ENCODE measurements at places on chromosomes 3 and 15.
A peak's percentile ranks its signal among the peaks of the same experiment; 100 is the strongest.

- DNase-seq, result peak; percentile 14
Observed at GRCh38 chr3:14925729-14926591, 21.4 kb upstream of the NR2C2 start.

DNA sequence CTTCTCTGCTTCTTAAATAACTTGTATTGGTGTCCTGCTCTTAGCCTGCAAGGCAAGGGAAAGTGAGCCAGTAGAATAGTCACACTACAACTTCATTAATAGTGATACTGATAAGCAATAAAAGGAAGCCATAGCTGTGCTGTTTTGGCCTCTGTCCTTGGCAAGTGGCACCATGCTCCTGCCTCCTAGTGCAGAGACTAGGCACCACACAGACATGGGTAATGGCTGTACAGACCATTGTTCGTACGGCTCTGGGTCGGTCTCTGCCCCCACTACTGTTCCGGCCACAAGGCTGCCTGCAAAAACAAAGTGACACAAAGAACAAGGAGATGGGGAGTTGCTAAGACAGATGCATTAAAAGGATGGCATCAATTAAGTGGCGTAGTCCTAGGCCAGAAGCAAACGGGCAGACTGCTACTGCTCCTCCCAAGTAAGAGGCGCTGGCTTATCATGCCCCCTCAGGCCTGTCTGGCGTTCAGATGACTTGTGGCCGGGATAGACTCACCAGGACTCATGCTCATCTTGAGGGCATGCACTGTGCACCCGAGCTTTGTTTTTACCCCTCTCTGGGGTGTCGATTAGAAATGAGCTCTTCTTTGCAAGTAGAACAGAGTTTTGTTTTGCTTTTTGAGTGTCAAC lies 75.6 kb downstream of the TRAK1 start:
- DNase-seq, result no peak

- no peak for DNase-seq
Observed at GRCh38 chr15:59917504-59918157, 86.5 kb upstream of the FOXB1 start.

DNA sequence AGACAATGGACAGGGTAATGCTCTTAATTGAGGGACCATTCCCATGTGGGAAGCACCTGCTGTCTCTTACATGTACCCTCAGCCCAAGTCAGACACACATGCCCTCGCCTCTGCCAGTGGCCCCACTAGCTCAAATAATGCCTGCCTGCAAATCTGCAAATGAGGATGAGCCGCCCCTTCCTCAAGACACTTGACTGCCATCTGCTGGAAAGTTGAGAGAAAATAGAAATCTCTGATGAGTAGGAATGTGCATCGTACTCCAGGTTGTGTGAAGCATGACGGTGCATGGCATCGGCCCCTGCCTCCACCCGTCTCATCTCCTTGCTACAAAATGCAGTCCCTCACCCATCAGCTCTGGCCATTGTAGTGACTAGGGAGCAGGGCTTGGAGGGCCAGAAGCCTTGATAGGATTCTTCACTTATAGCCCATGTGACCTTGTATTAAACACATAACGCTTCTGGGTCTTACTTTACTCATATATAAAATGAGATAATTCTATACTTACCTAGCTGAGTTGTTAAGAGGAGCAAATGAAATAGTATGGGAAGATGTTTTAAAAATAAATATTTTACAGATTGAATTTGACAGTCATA lies 6.3 kb upstream of the SCN5A start:
- DNase-seq, result no peak

GRCh38 chr3:174907628-174908407 lies 48.7 kb downstream of the NAALADL2 start:
- peak; percentile 66 for DNase-seq

DNA sequence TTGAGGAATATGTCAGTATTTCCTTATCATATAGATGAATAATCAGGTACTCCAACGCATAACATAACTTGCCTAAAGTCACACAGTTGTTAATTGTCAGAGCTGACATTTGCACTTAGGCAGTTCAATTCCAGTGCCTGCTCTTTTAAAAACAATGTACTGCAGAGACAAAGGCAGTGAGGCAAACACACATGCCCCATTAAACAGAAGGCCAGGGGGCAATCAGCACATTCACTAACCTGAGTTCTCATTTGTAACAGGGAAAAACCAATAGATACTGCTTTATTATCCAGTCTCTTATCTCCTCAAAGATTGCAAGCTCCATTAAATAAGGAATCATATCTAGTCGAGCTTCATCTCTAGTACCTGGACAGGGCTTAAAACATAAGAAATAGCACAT lies 1017.4 kb downstream of the SQOR start:
- no peak for DNase-seq

GRCh38 chr15:41606997-41607396 lies 48.0 kb downstream of the TYRO3 start:
- no peak for DNase-seq

GRCh38 chr15:33132722-33133345 lies 61.7 kb downstream of the FMN1 start:
- DNase-seq, result no peak

DNA sequence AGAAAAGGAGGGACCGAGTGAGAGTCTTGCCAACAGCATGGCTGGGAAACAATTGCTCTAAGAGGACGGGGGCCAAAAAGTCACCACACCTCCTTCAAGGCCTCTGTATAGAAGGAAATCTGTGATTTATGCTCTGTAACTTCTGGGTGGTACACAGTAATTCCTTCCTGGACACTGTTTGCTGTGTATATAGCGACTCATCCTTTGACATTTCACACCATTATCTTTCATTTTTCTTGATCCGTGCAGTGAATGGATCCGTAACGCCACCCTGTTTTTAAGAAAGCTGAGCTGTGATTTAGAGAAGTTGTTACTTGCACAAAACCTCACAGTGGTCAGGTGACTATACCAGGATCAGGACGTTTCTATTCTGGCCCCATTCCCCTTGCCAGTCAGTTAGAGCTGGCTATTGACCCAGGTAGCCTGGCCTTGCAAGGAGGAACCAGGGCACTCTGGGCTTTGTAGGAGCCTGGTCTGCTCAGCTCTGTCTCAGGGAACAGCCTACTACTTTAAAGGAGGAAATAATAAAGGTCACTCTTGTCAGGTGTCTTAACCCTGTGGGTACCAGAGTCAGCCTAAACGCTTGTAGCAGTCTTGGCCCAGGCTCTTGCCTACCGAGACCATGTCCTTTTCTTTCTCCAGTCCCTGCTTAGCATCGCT lies 86.5 kb upstream of the MYZAP start:
- no peak for DNase-seq

GRCh38 chr3:194387926-194388418 lies 11.1 kb downstream of the GP5 start:
- DNase-seq, result no peak

GRCh38 chr15:64466408-64467141 lies 6.2 kb downstream of the ZNF609 start:
- no peak for DNase-seq

- DNase-seq, result no peak
Observed at GRCh38 chr15:39502082-39502447, 78.8 kb upstream of the THBS1 start.

DNA sequence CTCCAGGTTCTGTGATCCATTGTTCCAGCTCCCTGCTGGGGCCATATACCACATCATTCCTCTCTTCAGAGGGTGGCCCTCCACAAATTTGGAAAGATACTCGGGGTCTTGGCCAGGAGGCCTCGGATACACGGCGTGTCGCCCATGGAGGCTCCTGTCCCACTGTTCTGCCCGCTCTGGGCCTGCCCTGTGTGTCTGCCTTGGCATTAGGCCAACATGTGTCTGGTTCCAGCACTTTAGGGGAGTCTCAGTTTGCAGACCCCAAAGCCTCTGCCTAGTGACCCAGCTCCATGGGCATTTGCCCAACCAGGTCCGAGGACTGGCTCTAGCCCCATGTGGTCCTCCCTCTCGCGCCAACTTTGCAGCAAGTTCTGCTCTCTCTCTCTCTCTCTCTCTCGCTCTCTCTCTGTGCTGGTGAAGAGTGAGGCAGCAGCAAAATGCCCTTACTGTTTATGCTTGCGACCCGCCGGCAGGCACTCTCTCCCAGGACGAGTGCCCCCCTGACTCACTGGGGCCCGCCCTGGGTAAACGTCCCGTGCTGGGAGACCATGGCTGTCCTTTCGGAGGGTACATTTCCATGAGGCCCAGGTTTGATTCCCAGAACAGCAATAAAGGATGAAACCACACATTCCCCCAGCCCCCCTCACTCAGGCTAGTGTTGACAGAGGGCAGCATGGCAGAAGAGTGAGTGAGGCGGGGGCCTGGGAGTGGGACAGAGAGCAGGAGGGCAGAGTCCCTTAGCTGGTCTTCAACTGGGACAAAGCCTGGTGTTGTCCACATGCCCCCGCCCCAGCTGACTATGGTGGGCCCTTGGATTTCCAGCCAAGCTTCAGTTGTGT lies 77.9 kb downstream of the ISG20 start:
- DNase-seq, result no peak

- DNase-seq, result no peak
Observed at GRCh38 chr3:28386049-28386448, 37.4 kb upstream of the AZI2 start.

DNA sequence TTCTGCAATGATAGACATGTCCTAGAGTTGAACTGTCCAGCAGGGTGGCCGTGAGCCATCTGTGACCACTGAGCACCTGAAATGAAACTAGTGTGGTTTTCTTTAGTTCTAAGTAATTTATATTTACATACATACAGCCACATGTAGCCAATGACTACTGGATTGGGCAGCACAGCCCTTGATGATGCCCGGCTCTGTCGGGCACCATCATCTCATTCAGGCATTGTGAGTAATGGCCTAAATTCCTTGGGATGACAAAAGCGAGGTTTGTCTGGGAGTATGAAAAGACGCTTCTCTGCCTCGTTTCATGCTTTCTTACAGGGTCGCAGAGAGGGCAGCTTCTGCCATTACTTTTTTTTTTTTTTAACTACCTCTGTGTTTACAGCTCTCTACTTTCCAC lies 251.9 kb upstream of the HES1 start:
- DNase-seq, result no peak

DNA sequence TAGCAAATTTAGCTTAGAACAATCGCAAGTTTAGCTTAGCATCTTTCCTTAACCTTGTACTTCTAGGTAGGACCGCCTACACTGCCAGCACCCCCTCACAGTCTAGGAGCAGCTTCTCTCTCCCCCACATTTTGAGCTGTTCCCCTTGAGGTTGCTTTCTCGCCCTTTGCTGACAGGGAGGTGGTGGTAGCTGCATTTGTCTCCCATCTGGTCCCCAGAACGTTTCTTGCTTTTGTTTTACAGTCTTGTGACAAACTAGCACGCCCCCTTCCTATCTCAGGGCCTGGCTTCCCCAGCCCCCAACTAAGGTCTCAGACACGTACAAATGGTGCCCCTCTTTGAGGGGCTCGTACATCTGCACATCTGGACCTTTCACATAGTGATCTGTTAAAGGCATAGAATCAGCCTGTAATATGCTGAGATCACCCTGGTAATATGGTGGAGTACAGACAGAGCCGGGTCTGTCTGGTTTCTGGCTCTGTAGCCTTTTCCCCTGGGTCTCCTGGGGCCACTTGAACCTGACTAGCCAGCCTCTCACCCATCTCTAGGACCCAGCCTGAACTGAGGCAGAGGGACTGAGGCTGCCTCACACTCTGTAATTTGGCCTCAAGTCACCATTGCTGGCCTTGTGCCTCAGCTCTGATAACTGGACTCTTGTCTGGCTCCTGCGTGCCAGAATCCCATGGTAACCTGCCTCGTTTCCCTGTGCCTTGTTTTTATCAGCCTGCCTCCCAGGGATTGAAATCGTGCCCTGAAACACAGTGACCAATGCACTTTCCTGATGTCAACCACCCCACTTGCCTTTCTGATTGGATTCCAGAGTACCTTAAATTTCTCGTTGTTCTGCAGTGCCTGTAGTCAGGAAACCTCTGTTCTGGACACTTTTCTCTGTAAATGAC lies 27.7 kb downstream of the CRTC3 start:
- DNase-seq, result no peak

DNA sequence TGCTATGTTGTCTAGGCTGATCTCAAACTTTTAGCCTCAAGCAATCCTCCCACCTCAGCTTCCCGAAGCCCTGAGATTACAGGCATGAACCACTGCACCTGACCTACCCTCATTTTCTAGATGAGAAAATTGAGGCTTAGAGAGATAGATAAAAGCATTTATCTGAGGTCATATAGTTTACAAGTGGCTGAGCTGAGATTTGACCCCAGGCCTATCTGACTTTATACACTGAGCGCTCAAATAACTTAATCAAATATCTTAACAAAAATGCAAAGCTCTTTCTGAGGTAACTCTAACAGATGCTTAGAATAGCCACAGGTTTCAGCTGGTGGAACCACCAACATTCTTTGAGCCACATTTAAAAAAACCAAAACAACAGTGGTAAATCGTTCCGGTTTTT lies 5.5 kb downstream of the PLS1 start:
- no peak for DNase-seq

DNA sequence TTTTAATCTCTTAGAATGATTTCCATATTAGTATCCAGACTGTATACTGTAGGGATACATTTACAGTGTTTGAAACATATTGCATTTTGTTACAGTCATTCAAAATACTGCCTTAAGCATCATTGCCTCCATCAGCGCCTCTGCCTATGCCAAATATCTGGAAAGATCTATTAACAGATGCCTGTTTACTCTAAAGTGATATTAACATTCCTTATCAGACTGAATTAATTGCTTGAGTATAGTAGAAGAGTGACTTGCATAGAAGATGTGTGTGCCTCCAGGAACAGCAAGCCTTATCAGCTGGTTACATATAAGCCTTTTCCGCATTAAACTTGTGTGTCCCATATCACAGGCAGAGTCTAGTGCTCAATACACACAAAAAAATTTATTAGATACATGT lies 379.1 kb downstream of the CADM2 start:
- no peak for DNase-seq

DNA sequence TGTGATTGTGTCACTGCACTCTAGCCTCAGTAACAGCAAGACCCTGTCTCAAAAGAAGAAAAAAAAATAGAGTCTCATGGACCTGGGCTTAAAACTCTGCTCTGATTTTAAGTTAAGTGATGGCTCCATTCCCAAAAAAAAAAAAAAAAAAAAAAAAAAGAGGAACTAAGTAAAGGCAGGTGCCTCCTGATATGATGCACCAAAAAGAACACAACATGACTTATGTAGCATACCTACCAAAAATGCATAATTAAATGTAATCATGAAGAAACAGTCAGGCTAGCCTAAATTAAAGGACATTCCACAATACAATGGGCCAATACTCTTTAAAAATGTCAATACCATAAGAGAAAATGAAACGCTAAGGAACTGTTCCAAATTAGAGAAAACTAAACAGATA lies 5.4 kb upstream of the IREB2 start:
- DNase-seq, result no peak

GRCh38 chr3:54882129-54882833 lies 45.6 kb downstream of the LRTM1 start:
- DNase-seq, result no peak

GRCh38 chr15:70466305-70466704 lies 297.1 kb downstream of the UACA start:
- no peak for DNase-seq

DNA sequence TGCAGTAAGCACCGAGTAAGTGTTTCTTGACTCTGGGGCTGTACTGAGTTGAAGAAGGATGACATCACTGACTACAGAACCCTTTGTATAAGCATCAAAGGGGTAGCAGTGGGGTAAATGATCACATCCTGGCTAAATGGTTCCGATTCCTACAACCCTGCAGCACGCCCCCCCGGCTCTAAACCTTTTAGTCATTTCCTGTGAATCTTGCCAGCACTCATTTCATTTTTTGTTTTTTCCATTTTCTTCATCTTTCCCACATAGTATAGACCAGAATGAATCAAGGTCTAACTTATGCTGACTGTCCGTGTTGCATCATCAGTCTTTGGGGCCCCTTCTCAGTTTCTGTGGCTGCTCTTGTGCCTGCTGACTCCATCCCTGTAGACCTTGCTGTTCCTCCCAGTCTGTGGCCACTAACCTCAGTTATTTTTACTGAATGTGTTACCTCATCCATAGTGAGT lies 383.1 kb upstream of the TPRG1 start:
- DNase-seq, result no peak
